Stimulated activated CD8-positive, alpha-beta memory T cell treated with anti-CD3 and anti-CD28 coated beads, Interleukin-2, amount 100 ng/mL, for 1 hour (primary cell): ENCODE measurements at places on chromosomes 3 and 15.

DNA sequence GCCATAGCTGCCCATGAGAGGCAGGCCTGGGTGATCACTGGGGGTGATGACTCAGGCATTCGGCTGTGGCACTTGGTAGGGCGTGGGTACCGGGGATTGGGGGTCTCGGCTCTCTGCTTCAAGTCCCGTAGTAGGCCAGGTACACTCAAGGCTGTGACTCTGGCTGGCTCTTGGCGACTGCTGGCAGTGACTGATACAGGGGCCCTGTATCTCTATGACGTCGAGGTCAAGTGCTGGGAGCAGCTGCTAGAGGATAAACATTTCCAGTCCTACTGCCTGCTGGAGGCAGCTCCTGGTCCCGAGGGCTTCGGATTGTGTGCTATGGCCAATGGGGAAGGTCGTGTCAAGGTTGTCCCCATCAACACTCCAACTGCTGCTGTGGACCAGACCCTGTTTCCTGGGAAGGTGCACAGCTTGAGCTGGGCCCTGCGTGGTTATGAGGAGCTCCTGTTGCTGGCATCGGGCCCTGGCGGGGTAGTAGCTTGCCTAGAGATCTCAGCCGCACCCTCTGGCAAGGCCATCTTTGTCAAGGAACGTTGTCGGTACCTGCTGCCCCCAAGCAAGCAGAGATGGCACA, 5.3 kb downstream of the WDR6 start:
- DNase-seq: no peak

GRCh38 chr15:74228723-74229081, 7.4 kb upstream of the CCDC33 start:
- no peak for DNase-seq

DNA sequence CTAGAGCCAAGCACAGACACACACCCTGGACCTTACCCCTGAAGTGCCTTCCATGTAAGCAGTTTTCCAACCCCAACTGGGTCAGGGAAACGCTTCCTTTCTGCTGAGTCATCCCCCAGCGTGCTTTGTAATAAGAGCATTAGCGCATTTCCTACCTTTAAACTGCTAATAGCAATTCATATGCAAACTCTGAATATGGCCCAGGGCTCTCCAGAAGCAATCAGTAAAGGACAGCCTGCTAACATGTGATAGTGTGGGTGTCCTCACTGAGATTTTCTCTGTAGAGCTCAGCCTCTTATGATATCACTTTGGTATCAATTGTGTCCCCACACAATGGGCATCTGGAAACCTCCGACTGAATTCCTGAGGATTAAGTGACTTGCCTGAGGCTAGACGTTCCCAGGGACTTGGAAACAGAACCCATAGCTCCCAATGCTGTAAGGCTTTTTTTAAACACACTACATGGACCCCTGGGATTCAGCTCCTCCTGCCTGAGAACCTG, 5.6 kb downstream of the GABRB3 start:
- DNase-seq: no peak

DNA sequence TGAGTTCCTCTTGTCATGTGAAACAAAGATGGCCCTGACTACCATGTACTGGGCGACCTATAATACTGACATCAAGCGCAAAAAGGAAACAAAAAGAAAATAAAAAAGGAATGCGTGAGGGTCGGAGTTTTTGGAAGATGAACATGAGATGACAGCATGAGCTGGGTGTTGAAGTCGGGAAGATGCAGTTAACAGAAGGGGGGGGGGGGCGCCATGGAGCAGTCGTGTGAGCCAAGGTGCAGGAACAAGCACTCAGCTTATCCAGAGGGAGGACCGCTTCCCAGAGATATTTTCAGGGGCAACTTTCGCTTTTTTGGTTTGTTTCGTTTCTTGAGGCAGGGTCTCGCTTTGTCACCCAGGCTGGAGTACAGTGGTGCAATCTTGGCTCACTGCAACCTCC, 110.2 kb downstream of the RORA start:
- no peak for DNase-seq

GRCh38 chr3:49662720-49663413, 11.3 kb upstream of the APEH start:
- no peak for DNase-seq

GRCh38 chr3:115146032-115146417, 1.1 kb downstream of the ZBTB20 start:
- no peak for DNase-seq

GRCh38 chr15:68348606-68349005, 71.1 kb downstream of the FEM1B start:
- DNase-seq: no peak

DNA sequence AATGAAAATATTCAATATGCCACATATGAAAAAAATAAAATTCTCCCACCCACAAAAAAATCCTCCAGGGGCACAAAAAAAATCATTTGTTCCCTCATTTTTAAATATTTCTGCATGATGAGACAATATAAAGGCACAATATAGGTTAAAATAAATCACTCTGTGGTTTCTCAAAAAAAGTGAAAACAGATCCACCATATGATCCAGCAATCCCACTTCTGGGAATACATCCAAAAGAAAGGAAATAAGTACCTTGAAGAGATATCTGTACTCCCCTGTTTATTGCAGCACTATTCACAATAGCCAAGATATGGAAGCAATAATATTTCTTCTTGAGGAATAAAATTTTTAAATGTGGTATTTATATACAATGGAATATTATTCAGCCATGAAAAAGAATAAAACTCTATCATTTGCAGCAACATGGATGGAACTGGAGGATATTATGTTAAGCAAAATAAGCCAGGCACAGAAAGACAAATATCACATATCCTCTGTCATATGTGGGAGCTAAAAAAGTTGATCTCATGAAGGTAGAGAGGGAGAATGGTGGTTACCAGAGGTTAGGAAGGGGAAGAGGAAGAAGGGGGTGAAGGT, 1.5 kb downstream of the ATP8B4 start:
- no peak for DNase-seq

DNA sequence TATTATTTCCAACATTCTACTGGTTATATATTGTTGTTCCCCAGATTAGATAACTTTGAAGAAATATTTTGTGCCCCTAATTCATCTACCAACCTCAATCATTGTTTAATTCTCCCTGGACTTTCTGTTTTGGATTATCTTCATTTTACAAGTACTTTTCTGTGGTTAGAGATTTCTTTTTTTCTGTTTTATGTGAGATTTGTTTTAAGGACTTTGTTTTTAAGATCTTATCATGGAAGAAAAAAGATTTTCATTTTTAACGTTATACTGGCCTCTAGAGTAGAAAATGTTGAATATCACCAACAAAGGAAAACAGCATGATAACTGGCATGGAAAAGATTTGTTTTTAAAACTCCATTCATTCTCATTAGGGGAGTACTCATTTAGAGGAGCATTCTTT, 210.9 kb upstream of the KCNMB2 start:
- no peak for DNase-seq

GRCh38 chr3:101829437-101829830, 19.9 kb upstream of the NFKBIZ start:
- no peak for DNase-seq

- DNase-seq: no peak
These were observed 479.4 kb downstream of the FOXP1 start for GRCh38 chr3:71104121-71104541.

DNA sequence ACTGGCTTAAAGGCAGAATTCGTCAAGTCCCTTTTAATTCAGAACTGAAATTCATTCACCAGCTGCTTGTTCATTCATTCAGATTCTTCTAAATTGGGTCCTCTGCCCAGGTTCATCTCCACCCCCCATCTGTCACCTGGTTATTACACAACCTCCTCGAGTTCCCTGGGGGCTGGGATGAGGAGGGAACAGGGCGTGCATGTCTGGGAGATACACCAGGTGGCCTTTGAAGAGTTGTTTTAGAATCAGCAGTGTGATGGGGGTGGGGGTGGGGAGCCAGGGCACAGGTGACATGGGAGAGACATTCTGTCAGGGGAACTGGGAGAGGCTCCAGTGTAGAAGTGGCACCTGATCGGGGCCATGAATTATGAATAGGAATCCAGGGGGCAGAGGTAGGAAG, 8.2 kb downstream of the SNX33 start:
- no peak for DNase-seq

GRCh38 chr3:151086484-151087456, 1.3 kb downstream of the MED12L start:
- peak; percentile 26 for DNase-seq

GRCh38 chr3:101195951-101196713, 124.2 kb downstream of the IMPG2 start:
- no peak for DNase-seq

GRCh38 chr3:81352867-81353266, 408.6 kb downstream of the GBE1 start:
- no peak for DNase-seq

DNA sequence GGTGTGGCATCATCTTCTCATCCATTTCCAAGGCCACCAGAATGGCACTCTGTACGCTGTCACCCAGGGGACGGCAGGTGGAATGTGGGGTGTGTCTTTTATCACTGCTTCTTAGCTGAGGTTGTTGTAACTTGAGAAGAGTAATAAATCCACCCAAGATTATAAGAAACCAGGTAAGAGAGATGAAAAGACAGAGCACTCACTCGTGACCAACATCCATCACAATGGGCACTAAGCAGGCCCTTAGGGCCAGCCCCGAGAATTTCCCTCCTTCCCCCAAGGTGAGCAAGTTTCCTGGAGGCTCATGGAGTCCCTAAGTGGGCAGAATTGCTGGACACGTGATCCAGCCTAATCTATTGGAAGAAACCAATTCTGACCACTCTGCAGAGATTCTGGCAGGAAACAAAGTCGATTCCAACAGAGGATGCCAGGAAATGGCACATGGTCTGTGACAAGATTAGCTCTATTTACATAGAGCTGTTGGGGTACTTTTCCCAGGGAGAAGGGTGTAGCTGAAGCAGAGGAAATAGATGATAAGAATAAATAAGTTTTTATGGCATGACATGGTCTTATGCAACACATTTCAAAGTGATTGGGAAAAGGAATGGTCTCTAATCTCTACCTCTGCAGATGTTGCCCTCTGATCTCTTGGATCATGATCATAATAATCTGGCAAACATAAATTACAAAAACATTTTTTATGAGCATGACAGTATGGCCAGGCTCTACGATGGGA, 22.5 kb downstream of the SLC6A20 start:
- no peak for DNase-seq

GRCh38 chr3:41581700-41582099, 380.2 kb downstream of the ULK4 start:
- DNase-seq: no peak

- DNase-seq: no peak
These were observed 393.0 kb downstream of the IGSF11 start for GRCh38 chr3:118641608-118642007.

GRCh38 chr15:42014406-42014805, 6.4 kb downstream of the PLA2G4E start:
- no peak for DNase-seq

- no peak for DNase-seq
These were observed 698 bp downstream of the MELTF start for GRCh38 chr3:197028728-197029510.

GRCh38 chr3:146598535-146598934, 6.6 kb downstream of the PLSCR5 start:
- no peak for DNase-seq

GRCh38 chr3:53501178-53501577, 6.8 kb downstream of the CACNA1D start:
- DNase-seq: no peak

DNA sequence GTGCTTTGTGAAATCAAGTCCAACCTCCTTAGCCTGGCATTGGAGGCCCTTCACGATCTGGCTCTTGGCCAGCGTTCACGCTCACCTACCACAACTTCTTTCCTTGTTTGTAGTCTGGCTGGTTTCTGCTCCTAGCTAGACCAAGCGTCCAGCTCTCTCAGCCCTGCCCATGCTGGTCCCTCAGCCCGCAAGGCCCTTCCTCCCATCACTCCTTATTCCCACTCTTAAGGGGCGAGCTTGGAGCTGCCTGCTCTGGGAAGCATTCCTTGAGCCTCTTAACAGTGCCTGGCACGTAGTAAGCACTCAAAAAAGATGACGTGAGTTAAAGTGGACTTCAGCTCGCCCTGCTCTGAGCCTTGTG, 8.7 kb downstream of the SLC6A6 start:
- DNase-seq: no peak

DNA sequence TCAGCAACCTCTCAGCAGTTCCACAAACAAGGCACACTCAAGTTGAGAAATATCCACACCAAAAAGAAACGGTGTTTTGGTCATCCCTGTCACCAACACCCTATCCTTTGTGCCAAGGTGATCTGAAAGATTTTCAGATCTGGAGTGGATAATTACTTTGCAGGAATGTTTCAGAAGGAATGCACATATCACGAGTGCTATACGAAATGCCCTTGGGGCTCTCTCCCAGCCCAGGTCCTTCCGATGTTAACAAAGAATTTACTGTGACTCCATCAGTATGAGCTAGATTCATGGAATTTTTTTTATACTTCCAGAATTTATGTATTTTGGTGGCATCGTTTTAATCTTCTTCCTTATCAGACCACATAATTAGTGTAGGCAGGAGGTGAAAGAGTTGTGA, 105.0 kb downstream of the GRM7 start:
- DNase-seq: no peak

- no peak for DNase-seq
These were observed 335.1 kb downstream of the SV2B start for GRCh38 chr15:91435113-91435512.

DNA sequence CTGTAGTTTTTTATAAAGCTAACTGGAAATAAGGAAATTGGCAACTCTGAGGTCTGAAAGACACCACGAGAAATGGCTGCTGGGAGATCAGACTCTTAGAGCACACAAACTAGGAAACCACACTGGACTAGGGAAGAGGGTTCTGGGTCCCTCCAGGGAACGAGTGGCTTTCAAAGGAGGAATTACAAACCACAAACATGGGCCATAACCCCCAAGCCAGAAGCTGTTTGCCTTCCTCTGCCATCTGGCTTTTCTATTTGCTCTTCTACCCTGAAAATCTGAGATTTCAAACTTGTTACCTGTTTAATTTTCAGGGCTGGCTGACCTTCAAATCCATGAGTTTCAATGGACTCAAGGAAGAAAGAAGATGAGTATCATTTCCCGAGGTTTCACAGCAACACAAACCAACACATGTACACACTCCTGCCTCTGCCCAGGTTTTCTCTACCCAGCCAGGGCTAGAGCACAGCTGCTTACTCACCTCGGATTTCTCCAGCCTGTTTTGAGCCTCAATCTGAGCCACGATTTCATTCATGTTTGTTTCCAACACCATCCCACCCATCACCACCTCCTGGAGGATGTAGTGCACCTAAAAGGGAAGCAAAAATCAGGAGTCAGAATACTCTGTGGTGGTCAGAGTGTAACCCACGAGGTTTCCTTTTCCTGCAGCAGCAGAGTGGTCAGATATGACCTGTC, 22.6 kb upstream of the ANPEP start:
- DNase-seq: no peak

DNA sequence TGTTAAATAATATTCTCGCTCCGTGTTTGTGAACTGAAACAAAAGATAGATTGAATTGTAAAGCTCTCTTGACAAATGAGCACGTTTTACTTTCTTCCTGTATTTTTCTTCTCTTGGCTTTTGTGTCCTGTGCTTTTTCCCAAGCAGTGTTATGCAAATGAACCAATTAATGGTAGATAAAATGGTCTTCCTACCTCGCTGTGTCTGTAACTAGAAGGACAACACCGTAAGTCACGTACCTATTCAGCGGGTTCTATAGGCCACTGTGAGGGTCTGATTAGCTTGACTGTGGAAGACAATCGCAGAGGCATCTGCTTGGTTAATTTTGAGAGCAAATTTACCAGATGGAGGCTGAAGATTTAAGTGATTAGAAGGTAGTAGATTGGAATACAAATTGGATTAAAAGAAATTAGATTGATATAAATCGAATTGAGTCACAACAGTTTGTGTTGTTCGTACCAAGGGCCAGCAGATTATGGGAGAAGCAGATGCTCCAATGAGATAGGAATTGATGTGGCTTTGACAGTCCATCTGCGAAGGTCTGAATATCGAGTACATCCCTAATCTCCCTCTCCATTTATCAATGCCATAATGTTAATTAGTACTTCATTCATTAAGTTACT, 40.2 kb downstream of the ROBO2 start:
- no peak for DNase-seq
